ENCODE measurements at places on chromosomes 5 and 9.

DNA sequence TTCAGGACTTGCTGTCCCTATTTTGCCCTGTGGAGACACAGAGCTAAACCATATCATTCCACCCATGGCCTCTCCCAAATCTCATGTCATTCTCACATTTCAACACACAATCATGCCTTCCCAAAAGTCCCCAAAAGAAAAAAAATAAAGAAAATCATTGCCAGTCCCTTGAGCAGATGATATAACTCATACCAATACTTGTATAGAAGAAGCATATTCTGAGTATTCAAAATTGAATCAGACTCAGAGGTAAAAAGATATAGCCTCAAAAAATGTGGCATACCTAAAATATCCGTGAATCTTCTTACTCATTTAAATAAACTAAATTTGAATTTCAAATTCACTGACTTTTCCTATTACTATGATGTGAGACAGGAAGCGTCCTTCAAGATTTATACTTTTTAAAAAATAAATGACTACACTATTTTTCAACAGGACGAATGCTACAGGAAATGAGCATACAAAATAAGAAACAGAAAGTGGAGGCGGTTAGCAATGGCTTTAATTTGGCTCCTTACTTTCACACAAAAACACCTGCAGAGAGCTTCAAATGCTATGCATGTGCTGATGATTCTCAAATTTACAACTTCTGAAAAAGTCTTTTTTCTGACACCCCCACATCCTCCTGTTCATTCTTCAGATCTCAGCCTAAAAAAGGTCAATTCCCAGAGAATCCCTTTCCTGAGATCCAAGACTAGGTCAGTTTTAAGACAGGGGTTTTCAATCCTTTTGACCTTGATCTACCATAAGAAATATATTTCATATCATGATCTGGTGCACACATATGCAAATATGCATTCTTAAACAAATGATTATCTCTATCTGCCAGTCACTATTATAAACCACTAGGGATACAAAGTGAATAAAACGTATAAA, 39.6 kb upstream of the DMXL1 start:
- peak; percentile 12 for DNase-seq

GRCh38 chr9:1461812-1462211, 411.7 kb downstream of the DMRT2 start:
- DNase-seq, result no peak

- no peak for DNase-seq
Measured at GRCh38 chr9:134985451-134985850, 67.7 kb upstream of the FCN1 start.

DNA sequence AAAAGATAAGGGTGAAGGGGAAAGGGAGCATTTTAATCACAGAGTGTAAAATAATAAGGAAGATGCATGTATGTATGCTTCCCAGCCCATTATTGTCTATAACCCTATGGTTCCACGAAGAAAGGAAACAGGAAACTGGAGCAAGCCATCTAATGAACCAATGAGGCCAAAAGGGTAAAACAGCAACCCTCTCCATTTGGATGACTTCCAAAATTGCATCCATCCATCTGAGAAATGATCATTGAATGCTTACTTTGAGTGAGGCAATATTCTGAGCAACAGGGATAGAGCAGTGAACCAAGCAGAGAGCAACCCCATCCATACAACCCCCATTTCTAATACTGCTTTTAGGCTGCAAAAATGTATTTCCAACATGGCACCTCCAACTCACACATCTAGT, 46.9 kb downstream of the ARL15 start:
- no peak for DNase-seq

DNA sequence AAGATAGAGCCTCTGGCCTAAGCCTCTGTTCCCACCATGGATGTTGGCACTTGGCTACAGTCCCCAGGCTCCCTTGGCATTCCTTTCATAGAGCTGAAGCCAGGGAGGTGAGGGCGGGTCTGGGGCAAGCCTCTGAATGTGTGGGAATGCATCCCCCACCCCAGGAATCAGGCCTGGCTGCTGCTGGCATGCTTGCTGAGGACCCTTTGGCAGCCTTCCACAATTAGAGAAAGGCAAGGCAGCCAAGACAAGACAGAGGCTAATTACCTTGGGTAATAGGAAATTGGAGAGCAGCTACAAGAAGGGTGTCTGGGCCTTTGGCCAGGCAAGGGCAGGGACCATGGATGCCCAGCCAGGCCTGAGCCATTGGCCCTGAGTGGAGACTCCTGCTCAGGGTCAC, 204.4 kb upstream of the TRIM32 start:
- DNase-seq, result no peak

- DNase-seq, result no peak
Measured at GRCh38 chr9:129289131-129289731, 111.2 kb upstream of the IER5L start.

DNA sequence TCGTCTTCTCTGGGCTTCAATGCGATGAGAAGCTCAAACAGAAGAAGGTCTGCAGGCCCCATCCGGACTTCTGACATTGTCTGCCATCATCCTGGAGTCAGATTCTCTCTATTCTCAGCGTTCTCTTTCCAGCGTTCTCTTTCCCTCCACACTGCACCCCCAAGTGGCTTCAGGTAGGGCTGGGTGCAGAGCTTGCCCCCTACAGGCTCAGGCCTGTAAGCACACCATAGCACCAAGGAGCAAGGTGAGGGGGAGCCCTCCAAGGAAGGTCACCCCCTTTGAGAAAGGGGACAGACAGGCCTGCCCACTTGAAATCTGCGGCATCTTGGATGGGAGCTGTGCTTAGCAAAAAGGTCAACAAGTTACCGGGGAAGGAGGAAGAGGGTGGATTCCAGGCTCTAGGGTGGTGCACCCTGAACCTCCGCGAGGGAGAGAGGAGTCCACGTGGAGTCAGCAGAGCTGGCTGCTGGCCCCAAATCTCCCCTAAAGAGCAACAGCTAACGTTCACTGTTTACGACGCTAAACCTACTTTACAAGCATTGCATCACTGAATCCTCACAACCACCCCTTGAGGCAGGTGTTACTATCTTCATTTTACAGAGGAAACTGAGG, 27.5 kb downstream of the GPX3 start:
- DNase-seq, result peak; percentile 31
